ENCODE measurements at places on chromosomes 6 and 20.

GRCh38 chr20:61985096-61985495 is 80.6 kb downstream of the TAF4 start:
- DNase-seq = no peak

- no peak for DNase-seq
Observed at GRCh38 chr6:142443532-142443931, 141.7 kb downstream of the ADGRG6 start.

DNA sequence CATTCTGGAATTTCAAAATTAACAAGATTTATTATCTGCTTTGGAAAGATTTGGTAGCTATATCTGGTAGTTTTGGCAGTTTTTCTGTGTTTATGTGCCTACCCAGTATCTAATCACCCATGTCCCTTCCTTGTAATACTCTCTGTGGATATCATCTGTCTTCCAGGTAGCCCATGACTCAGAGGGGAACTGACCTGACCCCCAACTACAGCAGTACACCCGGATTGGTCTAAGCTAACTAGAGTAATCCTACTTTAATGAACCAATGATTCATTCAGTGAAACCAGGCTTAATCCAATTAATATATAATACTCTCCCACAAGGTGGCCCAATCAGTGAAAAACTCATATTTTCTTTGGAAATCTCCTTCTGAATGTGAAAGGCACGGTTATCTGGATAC is 295.3 kb upstream of the SULF2 start:
- no peak for DNase-seq

DNA sequence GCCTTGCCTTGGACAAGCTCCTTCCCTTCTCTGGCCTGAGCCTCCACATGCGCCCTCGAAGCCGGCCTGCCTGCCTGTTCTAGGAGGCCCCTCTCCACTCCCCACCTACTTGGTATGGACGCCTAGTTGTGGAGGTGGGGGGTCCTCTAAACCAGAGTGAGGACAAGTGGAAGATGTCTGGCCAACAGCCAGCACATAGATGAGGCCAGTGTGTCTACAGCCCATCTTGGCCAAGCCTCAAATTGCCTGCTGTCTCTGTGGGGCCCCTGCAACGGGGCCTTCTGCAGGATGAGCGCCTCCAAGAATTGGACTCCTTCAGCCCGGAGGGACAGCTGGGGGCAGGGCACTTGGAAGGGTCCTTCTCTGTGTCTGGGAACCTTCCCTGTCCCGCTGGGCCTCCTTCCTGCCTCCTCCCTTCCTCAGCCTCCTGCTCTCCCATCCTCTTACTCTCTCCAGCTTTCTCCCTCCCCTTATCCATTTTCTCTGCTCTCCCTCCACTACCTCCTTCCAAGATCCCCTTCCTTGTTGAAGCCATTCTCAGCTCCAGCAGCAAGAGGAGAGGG is 1.6 kb downstream of the MDFI start:
- DNase-seq = no peak

All from suppressor macrophage treated with lipopolysaccharide for 4 hours (primary cell).